ENCODE measurements at places on chromosomes 12 and 14. TPM values are rescaled to one million over a fixed set of nuclear protein-coding genes. Genes with fewer than 3 reads are reported as not detected.

- DNase-seq, result no peak
These were observed 139.4 kb upstream of the FRMD6 start for GRCh38 chr14:51512316-51512715.

DNA sequence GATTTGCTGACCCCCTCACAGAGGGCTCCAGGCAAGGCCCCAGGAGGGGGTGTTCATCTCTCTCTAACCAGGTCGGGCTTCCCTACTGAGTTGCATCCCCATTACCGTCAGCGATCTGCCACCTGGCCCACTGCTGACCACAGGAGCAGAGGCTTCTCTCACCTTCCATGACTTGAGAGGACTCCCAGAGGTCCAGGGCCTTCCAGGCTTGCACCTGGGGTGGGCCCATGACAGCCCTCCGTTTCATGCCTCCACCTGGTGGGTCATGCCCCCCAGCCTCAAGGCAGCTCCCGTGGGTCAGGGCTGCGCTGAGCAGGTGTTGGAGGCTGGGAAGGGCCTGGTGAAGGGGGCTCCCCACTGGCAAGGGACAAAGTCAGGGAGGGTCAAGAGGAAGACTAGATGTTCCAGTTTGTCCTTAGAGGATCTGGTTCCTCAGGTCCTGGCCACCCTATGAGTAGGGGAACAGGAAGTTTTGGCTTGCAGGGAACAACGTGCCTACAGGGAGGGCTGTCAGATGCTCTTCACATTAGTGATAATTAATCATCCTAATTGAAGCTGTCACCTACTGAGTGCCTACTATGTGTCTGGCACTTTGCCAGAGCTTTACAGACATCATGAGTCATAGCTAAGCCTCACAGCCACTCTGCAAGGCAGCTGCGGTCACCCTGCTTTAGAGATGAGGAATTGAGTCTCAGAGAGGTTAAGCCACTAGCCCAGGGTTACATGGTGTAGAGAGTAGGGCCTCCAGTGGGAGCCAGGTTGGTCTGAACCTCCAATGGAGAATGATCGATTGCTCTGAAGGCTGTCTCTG, 13.8 kb downstream of the NFKBIA start:
- no peak for DNase-seq

GRCh38 chr12:112977641-112978040, 678 bp upstream of the OAS2 start:
- no peak for DNase-seq

DNA sequence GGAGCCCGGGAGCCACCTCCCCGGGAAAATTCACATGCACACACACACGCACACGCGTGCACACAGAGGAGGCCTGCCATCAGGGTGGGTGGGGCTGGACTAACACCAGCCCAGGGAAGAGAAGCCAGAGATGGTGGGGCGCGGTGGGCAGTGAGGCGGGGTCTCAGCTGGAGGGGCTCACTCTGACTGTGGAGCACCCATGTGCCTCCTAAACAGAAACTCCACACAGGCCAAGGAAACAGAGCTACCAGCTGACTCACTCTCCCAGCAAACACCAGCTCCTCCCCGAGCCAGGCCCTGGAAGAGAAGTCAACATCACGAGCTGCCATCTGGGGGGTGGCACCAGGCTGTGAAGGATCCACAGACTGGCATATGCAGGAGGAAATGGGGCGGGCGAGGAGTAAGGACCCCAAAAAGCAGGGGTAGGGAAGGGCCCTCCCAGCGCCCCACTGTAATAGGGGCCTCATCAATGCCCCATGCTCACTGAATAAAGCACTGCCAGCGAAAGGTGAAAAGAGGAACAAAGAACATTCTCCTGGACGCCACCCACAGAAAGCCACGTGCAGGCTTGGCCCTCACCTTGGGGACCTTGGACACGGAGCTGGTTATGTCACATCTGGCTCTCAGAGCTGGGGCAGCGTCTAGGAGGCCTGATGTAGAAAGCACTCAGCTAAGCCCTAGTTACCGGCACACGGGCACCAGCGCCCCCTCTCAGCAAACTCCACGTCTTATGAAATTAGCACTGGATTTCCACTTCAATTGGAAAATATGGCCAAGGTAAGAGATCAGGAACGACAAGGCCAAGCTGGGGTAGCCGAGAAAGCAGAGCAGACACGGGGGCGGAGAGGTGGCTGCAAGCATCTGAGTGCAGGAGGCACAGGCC, 8.4 kb upstream of the INF2 start:
- no peak for DNase-seq

- no peak for DNase-seq
These were observed 224.6 kb downstream of the ANO2 start for GRCh38 chr12:5720381-5721005.

DNA sequence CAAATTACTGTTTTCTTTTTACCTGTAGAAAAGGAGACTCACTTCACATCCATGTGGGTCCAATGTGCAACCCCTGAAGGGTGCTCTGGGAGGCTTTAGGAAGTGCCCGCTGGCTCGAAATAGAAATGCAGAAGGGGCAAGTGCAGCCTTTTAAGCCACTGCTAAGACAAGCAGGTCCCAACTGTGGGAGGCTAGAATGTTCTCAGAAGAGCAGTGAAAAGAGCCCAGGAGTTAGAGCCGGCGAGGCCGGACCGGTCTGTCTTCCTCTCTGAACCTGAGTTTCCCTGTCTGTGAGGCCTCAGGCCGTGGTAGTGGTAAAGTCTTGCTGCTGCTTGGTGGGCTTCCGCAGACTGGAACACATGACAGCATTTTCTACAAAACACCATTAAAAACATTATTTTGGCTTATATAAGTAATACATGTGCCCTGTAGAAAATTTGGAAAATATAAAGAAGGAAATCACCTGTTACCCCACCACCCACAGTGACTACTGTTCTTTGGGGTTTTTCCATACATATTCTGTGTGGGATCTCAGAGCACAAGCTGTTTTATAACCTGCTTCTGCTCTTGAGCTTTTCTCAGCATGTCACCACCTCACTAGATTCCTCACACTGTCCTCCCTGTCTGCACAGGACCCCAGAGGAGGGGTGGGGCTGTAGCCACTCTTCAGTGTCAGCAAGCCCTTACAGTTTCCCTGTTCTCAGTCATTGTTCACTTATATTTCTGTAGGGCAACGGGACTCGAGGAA, 6.0 kb downstream of the CKB start:
- DNase-seq, result no peak

- no peak for DNase-seq
These were observed 77.0 kb downstream of the ADGRD1 start for GRCh38 chr12:131030472-131031328.

DNA sequence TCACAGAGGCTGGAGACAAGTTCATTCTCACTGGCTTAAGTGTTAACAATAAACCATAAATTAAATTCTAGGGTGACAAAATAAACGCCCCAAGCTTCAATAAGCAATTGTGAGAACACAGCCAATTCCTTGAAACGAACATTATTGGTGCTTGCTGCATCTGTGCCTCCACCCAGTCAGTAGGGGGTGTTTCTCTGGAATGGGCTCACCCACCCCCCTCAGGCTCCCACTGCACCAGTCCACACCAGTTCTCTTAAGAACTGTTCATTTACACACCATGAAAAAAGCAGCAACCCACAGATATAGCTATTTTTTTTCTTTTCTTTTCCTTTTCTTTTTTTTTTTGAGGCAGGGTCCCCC, 34.7 kb downstream of the CDC42BPB start:
- no peak for DNase-seq

The SELPLG gene
- 15.4 TPM for total RNA-seq

Data from mesenteric fat pad (tissue), 1 donor.